Fibroblast of gingiva (primary cell): ENCODE measurements at places on chromosomes 7 and 10.
A peak's percentile ranks its signal among the peaks of the same experiment; 100 is the strongest.

DNA sequence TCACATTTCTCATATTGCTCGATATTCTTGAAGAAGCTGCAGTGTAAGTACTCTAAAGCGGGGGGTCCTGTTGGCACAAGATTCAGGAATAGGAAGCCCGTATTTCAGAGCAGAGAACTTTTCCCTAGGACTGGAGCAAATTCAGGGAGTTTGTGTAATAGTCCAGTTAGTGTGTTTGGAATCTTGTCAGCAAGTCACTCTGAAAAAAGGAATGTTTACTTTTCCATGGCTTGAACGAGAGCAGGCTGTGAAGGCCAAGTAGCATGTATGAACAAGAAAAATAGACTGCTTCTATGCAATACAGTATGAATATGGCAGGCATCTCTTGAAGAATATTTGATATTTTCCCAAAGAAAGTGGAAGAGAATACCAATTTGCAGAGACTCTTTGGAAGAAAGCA is 39.8 kb downstream of the CDC123 start:
- peak; percentile 57 for DNase-seq

- no peak for DNase-seq
Observed at GRCh38 chr7:107404740-107405537, 64.9 kb upstream of the GPR22 start.

GRCh38 chr10:43731486-43731885 is 82.8 kb upstream of the ZNF32 start:
- no peak for DNase-seq

- no peak for DNase-seq
Observed at GRCh38 chr7:30844483-30844874, 67.2 kb upstream of the AQP1 start.

DNA sequence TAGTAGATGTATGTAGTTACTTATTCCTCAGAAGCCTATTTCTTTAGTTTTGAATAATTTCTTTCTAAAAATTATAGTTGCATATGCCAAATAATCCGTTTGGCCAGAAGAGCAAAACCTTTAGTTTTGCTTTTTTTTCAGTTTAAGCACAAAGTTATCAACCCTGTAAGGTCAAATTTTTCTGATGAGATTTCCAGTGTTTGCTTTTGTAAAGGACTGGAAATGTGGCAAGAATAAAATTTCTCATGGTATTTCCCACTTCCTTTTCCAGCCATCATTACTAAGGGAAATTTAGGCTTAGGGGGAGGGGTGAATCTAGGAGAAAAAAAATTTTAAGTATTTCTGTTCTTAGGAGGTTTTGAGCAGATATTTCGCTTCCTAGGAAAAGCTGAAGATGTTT is 7.6 kb downstream of the CALD1 start:
- no peak for DNase-seq

GRCh38 chr10:96025566-96025965 is 17.8 kb upstream of the CCNJ start:
- DNase-seq = peak; percentile 3

GRCh38 chr7:159158125-159158887 is 13.6 kb upstream of the VIPR2 start:
- no peak for DNase-seq

DNA sequence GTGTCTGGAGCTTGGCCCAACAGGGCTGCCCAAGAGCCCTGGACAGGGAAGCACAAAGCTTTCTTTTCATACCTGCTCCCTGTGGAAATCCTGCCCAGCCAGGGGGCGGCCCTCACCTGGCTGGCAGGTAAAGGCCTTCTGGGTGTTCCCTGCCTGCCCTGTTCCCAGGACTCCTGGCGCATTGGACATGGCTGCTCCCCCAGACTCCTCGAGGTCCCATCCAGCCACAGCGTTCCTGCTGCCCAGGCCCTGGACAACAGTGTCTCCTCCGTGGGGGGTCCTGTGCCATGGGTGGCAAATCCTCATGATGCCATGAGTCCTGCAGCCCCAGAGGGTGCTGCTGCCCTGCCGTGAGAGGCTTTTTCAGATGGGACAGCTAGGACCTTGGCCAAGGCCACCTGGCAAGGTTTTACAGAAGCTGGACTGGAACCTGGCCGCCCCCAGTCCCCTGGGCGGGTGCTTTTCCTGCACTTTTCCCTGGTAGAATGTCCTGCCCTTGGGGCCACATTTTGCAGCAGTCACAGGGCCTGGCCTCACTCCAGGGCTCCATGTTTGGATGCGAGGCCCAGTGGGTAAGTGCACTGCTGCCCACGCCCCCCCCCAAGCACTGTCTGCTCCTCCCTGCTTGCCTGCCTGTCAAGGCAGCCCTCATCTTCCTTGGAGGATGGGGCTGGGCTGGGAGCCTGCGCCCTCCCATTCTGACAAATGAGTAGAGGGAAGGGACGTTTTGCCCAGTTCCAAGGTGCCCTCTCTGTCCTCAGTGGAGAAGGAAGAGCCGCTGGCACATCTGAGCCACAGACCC is 60.7 kb downstream of the LHPP start:
- no peak for DNase-seq

- no peak for DNase-seq
Observed at GRCh38 chr7:15848362-15848761, 161.9 kb upstream of the MEOX2 start.

DNA sequence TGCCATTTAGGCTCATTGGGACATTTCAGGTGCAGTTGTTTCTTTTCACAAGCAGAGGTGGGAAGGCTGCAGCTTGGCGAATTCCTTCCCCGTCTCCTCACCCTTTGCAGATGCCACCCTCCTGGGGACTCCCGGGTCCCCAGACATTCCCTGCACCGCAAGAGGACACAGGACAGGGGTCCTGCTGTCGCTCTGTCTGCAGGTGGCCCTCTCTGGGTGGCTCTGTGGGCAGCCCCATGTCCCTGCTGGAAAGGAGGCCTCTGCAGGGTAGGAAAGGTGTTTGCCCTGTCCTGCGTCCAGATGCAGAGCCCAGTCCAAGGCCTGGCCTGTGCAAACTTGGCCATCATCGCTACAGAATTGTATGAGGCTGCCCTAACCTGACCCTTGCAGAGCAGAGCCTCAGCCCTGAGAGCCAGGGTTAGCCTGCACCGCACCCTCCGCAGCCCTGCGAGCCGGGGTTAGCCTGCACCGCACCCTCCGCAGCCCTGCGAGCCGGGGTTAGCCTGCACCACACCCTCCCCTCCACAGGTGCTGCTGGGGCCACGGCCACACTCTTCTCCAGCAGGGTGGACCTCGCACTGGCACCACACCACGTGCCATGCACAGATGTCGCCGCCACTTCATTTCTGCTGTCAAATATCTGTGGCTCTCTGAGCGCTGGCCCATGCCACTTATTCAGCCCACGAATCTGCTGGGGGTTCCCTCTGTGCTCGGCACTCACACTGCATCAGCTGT is 61.0 kb downstream of the CFAP46 start:
- DNase-seq = no peak

DNA sequence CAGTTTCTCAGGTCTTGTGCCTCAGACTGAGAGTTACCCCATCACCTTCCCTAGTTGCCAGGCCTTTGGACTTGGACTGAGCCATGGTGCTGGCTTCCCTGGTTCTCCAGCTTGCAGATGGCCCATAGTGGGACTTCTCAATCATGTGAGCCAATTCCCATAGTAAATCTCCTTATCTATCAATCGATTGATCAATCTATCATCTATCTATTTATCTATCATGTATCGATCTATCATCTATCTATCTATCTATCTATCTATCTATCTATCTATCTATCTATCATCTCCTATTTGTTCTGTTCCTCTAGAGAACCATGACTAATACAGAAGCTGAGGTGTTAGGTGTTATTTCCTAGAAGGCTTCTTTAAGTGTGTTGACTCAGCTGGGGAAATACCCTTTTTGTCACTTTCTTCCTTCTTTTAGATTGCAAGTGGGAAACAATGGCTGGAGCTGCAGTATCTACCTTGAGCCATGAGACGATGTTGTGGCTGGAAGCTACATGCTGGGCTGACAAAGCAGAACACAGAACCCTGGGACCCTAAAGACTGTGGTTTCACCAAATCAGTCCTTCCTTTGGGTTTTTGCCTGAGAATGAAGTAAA is 234.7 kb upstream of the GLI3 start:
- no peak for DNase-seq

DNA sequence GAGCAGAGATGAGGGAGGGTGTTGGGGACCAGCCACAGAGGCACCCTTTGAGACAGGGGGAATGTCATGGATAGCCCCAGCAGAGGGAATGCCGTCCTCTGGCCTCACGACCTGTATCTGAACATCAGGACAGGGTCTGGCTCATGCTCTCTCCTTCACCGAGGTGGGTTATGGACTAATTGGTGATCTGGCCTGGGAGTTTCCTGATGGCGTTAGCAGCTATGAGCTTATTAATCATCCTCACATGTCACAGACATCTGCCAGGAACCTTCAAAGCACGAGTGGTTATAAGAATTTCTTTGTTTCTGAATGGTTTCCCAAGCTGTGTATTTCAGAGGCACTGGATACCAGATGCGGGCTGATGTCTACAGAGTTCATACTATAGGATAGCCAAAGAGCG is 6.9 kb downstream of the CPA4 start:
- peak; percentile 21 for DNase-seq

DNA sequence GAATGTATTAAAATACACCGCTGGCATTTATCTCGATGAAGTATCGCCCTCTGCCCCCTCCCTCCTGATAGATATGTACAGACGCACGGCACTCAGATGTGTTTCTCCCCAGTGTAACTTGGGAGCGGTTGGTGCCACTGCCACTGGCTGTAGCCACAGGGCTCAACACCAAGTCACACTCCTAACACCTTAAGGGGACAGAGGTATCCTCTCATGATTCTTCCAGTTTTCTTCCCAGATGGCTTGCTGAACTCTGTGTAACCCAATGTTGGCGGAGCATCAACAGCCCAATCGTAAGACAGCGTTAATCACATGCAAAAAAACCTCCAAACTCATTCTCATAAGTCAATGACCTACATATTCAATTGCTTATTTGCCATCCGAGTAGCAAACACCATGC is 35.5 kb downstream of the CTBP2 start:
- DNase-seq = peak; percentile 34

DNA sequence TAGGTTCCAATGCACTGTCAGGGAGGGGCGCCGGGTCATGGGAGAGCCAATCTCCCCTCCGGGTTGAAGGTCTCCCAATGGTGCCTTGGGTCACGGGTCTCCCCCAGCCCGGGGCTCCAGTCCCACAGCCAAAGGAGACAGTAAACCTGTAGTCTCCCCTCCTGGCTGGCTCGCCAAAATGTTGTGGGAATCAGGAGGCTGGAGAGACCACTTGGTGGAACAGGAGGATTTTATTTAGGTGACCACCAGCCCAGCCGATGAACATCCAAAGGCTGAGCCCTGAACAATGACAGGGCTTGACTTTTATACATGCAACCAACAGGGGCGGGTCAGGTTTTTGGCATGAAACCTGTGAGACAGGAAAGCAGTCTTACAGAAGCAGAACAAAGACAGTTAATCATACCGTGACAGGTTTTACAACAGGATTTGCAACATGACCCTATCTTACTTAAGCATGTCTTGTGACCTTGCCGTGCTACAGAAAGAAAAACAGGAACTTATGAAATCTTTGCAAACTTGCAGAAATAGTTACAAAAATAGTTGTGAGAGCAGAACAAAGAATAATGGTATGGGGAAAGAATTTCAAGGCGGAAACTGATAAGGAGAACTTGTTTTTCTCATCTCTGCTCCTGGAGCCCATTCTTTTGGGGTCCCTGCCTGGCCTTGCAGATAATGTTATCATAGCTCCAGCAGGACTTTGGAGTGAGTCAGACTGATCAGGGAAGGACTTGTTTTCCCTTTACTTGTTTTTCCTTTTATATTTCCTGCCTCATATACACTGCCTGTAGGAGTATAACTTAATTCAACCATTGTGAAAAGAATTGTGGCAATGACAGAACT is 7.1 kb downstream of the ERV3-1 start:
- peak; percentile 12 for DNase-seq

- DNase-seq = no peak
Observed at GRCh38 chr10:1556496-1556895, 180.8 kb downstream of the ADARB2 start.

- no peak for DNase-seq
Observed at GRCh38 chr10:48455055-48455391, 148.5 kb downstream of the MAPK8 start.

DNA sequence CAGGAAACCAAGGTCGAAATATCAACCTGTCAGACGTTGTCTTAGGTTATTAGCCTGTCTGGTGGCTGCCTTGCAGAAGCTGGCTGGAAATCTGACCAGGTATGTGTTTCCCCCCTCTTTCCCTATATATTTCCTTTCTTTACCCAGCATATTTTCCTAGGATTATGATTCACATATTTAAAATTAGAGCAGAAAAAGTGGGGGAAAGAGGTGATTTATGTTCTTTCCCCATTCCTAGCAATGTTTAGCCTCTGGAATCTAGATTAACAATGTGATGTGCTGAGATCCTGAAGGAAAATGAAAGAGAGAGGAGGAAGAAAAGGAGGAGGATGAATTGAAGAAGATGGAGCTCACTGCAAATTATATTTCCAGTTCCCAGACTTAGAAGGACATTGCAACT is 421.4 kb upstream of the AUTS2 start:
- no peak for DNase-seq

GRCh38 chr10:112741830-112742402 is 208.1 kb upstream of the TCF7L2 start:
- no peak for DNase-seq

DNA sequence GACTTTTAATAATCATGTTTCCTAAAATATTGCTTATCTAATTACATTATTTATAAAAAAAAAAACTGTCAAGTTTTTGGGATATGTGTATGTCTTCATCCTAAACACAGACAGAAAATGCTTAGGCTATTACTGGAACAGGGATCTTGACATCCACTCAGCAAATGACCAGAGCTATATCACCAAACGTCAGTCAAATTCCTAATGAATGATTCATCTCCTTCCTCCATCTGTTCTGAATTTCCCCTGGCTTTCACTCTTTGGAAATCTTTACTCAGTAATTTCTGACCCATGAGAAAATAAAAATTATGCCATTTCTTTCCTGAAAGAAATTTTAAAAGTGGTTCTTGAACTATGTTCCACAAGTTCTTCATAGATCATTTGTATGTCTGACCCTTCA is 552.4 kb upstream of the KCND2 start:
- peak; percentile 76 for DNase-seq

DNA sequence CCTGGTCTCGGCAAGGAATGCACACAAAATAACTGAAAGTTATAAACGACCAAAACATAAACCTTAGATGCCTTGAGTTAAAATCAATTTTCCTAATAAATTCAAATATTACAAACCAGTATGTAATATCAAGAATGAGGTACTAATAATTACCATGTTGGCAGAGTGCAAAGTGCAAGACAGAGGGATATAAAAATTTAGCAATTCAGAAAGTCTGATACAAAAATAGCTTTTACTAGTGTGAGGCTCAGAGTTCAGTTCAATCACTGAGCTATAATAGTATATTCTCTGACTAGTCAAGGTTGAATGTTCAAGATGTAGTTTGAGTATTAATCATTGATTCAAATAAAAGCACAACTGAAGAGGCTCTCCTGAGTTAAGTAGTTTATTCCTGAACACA is 4.8 kb upstream of the AUTS2 start:
- DNase-seq = no peak

GRCh38 chr7:5384618-5385017 is 39.0 kb downstream of the TNRC18 start:
- DNase-seq = no peak

GRCh38 chr7:41002741-41003610 is 699.9 kb downstream of the INHBA start:
- no peak for DNase-seq
